NCI-H1417 (cell line): ENCODE measurements at places on chromosomes 5 and 9.

- no peak for DNase-seq
Measured at GRCh38 chr5:111261610-111262009, 37.4 kb downstream of the CAMK4 start.

DNA sequence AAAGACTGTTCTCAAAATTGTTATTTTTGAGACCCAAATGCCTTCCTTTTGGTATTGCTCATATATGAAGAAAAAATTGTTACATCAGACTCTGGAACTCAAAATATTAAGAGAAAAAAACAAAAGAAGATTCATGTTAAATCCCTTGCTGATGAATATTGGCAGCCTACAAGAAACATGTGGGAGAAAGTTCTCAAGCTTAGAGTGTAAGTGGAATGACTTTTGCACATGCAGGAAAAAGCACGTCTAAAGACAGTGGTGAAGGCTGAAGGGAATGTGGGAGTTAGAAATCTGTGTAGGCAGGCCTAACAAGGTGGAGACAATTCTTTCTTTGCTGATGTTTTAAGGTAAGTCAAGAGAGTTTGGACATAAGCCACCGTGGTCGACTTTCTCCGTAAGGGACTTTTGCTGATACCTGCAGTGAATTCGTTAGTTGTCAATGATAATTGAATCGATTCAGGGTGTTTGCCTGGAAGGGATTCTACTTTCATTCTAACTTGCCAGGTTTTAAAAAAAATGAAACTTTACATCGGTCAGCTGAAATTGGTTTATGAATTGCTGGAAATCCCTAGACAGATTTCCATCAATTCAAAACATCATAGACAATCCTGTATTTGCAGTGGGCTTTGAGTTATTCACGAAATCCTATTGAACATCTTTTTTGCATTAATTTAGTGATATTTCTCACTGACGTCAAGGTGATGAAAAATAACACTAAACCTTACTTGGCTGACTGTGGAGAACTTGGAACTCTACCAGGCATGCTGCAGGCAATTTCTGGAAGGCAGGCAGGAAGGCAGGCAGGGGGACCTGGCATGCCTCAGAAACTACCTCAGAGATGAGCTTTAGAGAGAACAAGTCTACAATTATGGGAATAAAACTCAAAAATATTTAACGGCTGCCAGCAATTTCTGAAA lies 359.1 kb upstream of the ADAMTSL1 start:
- DNase-seq, result no peak

DNA sequence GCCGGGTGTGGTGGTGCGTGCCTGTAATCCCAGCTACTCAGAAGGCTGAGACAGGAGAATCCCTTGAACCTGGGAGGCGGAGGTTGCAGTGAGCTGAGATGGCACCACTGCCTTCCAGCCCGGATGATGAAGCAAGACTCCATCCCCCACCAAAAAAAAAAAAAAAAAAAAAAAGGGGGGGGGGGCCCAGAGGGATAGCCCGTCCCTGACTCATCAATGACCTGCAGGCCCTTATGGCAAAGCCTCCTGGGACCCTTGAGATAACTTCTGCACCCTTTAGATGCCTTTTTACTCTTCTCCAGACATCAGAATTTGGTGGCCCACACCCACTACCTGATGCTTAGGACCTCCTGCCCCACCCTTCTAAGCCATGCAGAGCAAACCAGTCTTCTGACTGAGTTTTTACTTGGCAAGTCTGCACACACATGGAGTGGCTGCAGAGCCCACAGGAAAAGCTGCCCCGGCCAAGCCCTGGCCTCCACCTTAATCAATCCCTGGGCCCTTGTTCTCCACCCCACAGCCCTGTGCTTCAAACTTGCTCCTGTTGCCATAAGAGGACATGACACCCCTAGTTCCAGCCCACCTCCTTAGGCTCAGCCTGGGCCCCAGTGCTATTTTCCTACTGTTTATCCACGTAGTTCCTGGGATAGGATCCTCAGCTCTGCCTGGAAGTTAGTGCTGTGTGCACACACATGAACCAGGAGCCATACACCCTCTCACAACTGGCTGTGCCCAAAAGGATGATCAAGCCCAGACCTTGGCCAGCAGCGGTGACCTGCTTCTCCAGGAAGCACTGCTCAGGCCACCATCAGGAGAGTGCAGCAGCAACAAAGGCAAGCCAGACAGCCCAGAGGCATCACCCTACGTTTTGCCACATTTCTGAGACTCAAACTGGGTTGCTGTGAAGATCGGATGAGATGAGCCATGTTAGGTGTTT lies 5.1 kb downstream of the MGAT1 start:
- DNase-seq, result no peak

- DNase-seq, result no peak
Measured at GRCh38 chr5:91898898-91899297, 515.8 kb upstream of the ARRDC3 start.

- DNase-seq, result no peak
Measured at GRCh38 chr5:97839341-97840086, 656.5 kb upstream of the RIOK2 start.

- no peak for DNase-seq
Measured at GRCh38 chr5:61290791-61291210, 41.3 kb upstream of the ZSWIM6 start.

- DNase-seq, result no peak
Measured at GRCh38 chr9:101027733-101028345, 688 bp upstream of the PLPPR1 start.

GRCh38 chr5:170147753-170148264 lies 42.1 kb downstream of the FOXI1 start:
- no peak for DNase-seq

DNA sequence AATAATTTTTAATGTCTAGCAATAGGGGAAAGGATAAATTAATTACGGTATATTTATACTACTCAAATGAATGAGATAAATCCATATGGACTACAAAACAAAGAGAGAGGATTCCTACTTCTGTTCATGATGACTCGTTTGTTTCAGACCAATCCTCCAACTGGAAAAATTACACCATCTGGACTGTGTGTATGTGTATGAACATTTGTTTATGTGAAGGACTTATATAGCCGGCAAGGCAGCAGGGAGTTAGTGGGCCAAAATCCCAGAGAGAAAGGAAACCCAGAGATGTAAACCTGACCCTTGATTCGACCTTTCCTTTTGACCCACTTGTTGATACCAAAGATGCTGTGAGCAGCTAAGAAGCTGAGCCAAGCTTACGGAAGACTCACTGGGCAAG lies 20.1 kb downstream of the PDE6A start:
- DNase-seq, result no peak

DNA sequence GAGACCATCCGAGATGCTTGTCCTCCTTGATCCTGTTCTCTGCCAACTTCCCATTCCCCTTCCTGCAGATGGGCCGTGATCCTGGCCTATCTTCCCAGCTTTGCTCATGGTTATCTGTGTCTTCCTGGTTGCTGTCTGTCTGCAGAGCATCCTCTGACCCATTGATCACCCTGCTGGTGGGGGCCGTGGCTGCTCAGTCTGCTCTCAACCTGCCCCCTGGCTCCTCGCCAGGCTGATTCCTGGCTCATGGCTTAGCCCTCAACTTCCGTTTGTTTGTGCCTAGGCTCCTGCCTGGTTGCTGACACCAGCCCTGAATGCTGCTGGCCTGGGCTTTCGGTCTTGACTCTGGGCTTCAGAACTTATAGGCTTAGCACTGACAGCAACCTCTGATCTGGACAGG lies 67.1 kb upstream of the SMIM15 start:
- DNase-seq, result no peak

DNA sequence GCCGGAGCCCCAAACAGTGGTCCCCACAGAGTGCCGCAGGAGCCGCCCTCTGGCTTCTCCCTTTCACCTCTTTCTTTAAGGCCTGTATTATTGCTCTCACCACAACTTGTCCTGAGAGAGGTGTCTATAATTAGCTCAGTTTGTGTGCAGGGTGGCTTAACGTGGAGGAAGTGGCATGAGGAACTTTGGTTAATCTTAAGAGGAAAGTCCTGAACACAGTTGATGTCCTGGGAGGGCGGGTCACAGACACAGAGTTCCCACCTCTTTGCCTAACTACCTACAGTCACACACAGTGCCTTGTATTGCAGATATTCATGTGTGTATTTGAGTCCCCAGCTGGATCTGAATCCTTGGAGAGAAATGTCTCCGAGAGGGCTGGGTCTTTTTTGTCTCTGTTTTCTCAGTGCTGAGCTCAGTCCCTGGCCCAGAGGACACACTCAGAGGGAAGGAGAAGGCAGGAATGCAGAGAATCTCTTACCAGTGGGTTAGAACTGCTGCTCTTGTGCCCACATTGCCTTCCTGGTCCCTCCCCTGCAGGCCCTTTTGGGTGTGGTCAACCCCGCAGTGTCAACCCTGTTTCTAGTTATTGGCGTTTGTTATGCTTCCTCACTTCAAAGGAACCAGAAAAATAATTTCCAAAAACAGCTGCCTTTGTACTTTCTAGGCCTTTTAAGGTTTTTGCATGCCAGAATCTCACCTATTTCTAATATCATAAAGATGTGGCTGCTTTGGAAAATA lies 392.5 kb downstream of the KDM4C start:
- DNase-seq, result no peak

DNA sequence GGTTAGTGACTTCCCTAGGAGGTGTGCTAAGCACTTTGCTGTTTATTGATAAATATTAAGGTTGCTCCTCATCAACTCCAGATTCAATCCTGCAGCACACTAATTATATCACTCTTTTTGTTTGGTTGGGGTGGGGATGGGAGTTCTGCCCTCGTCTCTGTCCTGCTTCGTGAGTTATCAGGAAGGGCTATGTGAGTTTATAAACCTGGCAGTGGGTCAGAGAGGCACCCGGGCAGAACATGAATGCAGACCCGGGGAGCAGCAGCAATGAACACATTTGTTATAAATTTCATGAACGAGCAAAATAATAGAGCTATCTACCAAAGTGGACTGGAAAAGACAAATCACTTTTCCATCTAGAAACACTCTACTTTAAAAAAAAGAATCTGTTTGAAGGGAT lies 125.5 kb upstream of the WWC1 start:
- no peak for DNase-seq

GRCh38 chr5:143052967-143053682 lies 282.9 kb downstream of the ARHGAP26 start:
- DNase-seq, result no peak

DNA sequence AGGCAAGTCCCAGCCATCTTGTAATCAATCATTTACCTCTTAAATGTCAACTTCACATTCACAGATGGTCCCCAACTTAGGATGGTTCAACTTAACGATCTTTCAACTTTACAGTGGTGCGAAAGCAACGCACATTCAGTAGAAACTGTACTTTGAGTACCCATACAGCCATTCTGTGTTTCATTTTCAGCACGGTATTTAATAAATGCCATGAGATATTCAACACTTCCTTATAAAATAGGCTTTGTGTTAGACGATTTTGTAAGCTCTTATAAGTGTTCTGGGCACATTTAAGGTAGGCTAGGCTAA lies 47.1 kb upstream of the ANGPTL2 start:
- DNase-seq, result no peak

- DNase-seq, result no peak
Measured at GRCh38 chr5:80204808-80205614, 50.8 kb downstream of the SERINC5 start.

DNA sequence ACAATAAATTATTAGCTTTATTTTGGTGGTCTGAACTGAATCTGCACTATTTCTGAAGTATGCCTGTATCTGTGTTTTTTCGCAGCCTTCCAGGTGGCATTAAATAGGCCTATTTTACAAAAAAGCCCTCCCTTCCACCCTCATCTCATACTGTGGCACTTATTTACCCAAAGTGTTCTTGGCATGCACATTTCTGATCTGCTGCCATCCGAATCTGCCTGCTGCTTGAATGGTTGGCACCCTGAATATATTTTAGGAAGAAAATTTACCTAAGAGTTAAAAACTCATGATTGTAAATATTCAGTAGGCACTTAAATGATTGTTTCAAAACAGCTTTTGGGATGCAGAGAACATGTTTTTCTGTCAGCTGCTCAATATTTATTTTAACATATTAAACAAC lies 150.1 kb downstream of the SLC28A3 start:
- no peak for DNase-seq

- DNase-seq, result no peak
Measured at GRCh38 chr5:143409926-143410325, 6.4 kb upstream of the NR3C1 start.

GRCh38 chr9:70411930-70412831 lies 2.3 kb downstream of the KLF9 start:
- peak; percentile 10 for DNase-seq

GRCh38 chr5:11302663-11303062 lies 541.6 kb upstream of the DAP start:
- DNase-seq, result peak; percentile 34

GRCh38 chr5:132209131-132209530 lies 18.5 kb downstream of the P4HA2 start:
- no peak for DNase-seq

- DNase-seq, result no peak
Measured at GRCh38 chr5:164376843-164377242, 871.4 kb downstream of the MAT2B start.

- no peak for DNase-seq
Measured at GRCh38 chr9:90770182-90770738, 31.4 kb upstream of the SYK start.

DNA sequence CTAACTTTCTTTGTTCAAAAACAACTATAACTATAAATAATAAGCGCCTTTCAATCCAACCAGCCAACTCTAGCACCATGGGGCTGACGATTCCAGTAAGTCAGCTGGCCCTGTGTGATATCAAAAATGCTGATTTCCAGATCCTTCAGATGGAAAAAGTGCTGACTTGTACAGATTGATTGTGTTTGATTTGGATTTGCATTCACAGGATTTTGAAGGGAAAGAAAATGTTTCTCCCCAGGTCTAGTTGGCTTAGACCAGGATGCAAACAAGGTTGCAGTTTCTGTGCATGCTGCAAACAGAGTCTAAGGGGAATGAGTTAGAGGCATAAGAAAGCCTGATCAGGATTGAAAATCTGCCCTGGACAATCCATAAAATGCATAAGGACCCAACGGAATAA lies 68.9 kb downstream of the SLC1A3 start:
- DNase-seq, result no peak
